ENCODE measurements at places on chromosomes 6 and 20.

DNA sequence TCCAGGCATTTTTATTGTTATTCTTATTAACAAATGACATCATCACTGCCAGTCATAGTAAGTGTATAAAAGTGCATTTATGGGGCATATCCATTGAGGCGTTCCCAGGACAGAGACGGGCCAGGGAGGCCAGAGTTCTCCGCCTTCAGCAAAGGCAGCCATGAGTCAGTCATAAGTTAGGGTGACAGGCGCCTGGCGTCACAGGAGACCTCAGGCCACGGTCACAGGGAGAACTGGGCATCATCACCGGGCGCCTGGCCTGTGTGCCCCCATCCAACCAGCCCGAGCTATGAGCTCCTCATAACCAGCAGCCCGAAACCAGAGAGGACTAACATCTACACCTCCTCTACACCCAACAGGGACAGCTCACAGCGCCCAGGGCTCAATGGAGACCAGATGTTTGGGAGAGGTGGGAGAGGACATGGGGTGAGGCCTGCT, 259.2 kb downstream of the DLL1 start:
- no peak for DNase-seq

DNA sequence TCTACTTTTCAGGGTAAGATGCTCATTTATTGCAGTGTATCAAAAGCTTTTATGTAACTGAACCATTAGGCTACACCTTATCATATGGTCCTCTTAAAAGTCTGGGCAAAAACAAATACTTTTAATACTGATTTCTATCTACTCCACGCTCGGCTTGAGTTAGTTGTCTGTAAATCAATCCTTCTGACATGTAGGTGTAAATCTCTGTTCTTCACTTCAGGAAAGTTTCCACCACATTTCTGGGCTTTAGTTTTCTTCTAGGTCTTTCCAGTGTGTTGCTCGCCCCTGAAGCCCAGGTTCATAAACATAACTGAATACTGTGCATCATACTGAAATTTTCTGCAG, 89.2 kb upstream of the RNF217 start:
- DNase-seq: no peak

DNA sequence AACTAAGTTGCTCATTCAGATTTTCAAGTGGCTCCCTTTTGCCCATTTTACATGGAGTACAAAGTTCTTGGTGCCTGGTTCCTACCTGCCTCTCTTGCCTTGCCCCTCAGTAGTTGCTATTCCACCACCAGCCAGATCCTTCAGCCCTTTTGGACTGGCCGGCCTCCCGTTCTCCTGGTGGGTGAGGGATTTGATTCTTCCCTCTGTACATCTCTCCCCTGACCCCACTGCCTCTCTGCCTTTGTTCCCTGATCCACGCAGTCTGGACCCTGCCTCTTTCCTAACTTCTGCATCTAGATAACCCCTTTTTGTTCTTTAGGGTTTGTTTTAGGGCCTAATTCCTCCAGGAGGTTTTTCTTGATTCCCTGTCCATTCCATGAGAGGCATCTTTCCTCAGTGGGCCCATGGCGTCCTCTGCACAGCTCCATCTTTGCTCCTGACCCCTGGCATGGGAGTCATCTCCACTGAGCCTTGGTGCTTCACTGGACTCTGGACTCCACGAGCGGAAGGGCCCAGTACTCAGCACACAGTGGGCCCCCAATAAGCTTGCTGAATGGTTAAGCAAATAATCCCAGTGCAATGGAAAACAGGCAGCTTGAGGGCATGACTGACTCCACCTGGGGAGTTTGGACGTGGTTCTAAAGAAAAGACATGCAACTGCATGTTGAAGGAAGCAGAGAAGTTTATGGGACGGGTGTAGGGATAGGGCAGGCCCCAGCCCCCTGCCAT, 309.3 kb upstream of the SUPT3H start:
- no peak for DNase-seq

GRCh38 chr6:158793432-158793831, 25.7 kb downstream of the EZR start:
- no peak for DNase-seq

DNA sequence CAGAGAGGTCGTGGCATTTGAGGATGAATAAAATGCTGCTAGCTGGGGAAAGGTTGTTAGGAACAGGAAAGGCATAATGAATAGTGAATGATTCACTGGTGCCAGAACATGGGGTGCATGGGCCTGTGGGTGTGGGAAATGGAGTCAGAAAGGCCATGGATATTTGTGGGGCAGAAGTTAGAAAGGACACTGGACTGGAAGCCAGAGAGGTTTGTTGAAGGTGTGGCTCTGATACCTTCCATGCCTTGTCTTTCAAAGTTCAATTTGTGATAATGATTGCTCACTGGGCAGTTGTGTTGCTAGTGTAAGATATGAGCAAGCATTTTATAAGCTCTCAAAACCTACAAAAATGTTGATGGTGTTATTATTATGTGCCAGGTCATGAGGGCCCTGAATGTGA, 32.7 kb downstream of the LRRC1 start:
- DNase-seq: no peak

GRCh38 chr6:3292431-3293197, 33.9 kb downstream of the PSMG4 start:
- DNase-seq: no peak

DNA sequence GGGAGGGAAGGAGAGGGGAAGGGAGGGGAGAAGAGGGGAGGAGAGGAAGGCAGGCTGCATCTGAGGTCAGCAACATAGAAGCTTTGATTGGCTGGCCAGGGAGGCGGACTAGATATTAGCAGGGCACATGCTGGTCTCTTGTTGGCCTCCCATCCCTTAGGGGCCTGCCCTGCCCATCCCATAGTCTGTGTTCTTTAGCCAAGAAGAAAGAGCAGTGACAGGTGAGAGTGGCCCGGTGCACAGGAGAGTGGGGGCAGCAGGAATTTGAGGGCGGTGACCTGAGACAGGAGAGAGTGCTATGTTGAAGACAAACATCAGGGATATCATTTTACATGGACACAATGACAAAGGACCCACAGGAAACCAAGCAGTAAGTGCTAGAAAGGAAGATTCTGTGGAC, 413.5 kb downstream of the SYNE1 start:
- DNase-seq: no peak

DNA sequence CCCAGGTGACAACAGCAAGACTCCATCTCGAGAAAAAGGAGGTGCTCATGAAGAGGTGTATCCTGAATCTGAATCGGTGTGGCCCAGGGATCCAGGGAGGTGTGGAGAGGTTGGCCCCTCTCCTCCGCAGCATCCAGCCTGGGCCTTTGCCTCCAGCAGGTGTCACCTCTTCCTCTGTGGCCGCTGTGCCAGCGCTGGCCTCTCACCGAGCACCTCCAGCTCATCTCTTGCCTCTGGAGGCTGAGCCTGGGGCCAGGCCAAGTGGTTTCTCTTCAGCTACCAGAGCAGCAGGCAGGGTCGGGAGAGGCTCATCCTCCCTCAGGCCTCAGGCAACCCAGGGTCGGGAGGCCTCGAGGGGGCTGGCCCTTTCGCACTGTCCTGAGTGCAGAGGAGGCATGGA, 1.2 kb upstream of the COL20A1 start:
- DNase-seq: no peak

DNA sequence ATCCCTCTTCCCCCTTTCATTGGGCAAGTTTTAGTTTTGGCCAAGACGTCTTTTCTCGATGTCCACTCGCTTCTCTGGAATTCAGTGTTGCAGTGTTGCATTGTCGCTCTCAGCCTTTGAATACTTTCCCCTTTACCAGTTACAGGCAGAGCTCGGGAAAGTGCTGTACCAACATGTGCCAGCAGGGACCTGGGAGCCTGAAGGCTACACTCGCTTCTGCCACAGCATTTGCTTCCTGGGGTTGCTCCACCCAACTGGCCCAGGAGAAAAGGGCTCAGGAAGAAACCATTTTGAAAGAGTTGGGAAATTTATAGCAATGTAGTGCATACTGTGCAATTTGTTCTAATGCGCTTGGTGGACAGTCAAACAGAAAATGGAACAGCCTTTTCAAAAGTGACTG, 78.6 kb downstream of the LINC00237 start:
- DNase-seq: no peak

- no peak for DNase-seq
These were observed 120.2 kb upstream of the MAP3K4 start for GRCh38 chr6:160871320-160871719.

All from stimulated activated CD4-positive, alpha-beta T cell treated with anti-CD3 and anti-CD28 coated beads, Interleukin-1b, Interleukin-23, amount 100 ng/mL, for 1 hour (primary cell).